Spleen (tissue), 13 donors: ENCODE measurements at places on chromosomes 3 and 15. TPM values are rescaled to one million over a fixed set of nuclear protein-coding genes. Genes with fewer than 3 reads are reported as not detected.

GRCh38 chr3:138642927-138643253 lies 34.3 kb downstream of the FAIM start:
- no peak overlapping the region for H3K27ac ChIP-seq
- H3K27me3 ChIP-seq, result no peaks in the 10 kb centered on the region
- no peaks in the 10 kb centered on the region for H3K4me1 ChIP-seq
- no peak for DNase-seq

DNA sequence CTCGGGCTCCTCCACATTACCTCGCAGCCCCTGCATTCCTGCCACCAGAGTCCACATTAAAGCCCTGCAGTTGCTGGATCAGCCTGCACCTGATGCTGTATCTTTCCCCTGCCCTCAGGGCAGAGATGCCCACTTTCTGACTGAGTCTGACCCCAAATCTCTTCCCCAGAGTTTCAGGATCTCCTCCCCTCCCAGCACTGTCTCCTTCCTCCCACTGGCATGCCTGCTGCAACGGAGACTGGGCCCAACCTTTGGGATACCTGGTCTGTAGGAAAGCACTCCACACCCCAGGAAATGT lies 20.6 kb upstream of the GP9 start:
- H3K27ac ChIP-seq, result no peak overlapping the region
- no peak overlapping the region for H3K4me3 ChIP-seq
- no peak for DNase-seq
- no peaks in the 10 kb centered on the region for H3K36me3 ChIP-seq
- H3K27me3 ChIP-seq, result no peaks in the 10 kb centered on the region
- H3K4me1 ChIP-seq, result peaks cover 32% of the 10 kb centered on the region

DNA sequence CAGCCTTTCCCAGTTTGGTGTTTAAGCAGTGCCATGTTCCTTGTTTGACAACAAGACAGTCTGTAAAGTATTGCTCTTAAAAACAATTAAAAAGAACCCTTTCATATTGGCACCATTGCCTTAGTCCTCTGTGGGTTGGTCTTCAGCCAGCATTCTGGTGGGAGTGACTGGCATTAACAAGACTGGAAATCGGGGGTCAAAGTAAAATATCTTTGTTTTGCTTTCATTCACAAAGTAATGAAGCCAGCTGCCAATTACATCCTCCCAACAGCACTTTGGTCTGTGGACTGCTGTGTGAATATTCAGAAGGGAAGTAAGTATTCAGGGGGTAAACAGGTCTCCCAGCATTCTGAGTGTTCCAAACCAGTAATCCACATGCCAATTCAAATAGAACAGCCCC lies 8.3 kb upstream of the VILL start:
- DNase-seq, result no peak
- H3K36me3 ChIP-seq, result no peaks in the 10 kb centered on the region
- H3K27me3 ChIP-seq, result no peaks in the 10 kb centered on the region
- no peak overlapping the region for H3K27ac ChIP-seq
- H3K4me3 ChIP-seq, result no peak overlapping the region
- H3K4me1 ChIP-seq, result peaks cover 45% of the 10 kb centered on the region

TM4SF1 gene
- 207 TPM for total RNA-seq

ANKRD34C gene
- total RNA-seq, result not detected
